ENCODE measurements at places on chromosomes 6 and 20.

- DNase-seq = no peak
Observed at GRCh38 chr6:8149350-8149749, 47.0 kb upstream of the EEF1E1 start.

DNA sequence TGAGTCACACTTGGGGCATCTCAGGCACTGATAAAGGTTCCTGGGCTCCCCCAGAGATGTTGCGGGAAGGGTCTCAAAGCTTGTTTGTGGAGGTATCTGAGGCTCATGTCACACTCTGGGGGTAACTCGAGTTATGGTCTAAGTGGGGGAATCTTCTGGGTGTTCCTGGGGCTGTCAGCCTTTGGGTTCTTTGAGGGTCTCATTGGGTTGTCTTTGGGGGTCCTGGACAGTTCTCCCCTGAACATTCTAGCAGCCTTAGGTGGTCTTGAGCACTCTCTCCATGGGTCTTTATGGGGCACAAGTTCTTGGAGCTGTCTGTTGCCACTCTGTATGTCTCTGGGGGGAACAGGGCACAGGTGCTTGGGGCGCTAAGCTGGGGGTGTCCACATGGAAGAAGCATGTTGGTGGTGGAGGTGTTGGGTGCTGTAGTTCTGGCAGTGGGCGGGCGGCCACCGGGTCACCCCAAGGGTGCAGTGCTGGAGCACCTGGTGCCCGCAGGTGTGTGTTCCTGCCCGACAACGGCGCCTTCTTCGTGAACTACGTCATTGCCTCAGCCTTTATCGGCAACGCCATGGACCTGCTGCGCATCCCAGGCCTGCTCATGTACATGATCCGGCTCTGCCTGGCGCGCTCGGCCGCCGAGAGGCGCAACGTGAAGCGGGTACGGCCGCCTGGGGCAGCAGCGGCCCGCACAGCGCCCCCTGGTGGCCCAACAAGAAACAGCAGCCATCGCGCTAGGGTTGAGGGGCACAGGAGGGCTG is 7.1 kb upstream of the CAPN11 start:
- DNase-seq = peak; percentile 65

DNA sequence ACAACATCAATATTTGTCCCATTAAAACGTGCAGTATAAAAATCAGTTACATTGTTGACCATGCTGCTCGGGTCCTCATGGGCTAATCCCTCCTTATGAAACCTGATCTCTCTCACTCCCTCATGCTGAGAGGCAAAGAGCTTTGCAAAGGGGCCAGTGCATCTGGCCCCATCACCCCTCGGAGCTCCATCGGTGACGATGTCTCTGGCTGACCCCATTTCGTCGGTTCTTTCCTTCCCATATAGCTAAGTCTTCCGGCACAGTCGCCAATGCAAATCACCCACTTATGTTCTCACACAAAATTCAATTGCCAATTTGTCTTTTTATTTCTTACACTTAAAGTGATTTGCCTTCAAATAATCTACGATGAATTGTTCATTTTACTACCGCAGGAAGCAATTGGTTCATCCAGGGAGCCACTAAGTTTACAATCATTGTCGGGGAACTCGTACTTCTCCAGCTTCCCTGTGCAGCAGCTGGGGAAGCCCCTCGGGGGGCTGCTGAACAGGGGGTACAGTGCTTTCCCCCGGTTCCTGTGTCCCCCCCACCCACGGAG is 199.8 kb upstream of the CDH4 start:
- no peak for DNase-seq

DNA sequence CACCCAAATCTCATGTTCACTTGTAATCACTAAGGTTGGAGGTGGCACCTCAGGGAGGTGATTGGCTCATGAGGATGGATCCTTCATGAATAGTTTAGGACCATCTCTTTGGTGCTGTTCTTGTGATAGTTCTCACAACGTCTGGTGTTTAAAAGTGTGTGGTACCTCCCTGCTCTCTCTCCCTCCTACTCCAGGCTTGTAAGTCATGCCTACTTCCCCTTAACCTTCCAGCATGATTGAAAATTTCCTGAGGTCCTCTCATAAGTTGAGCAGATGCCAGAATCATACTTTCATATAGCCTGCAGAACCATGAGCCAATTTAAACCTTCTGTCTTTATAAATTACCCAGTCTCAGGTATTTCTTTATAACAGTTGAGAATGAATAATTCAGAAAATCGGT is 16.6 kb downstream of the HLA-A start:
- DNase-seq = no peak

DNA sequence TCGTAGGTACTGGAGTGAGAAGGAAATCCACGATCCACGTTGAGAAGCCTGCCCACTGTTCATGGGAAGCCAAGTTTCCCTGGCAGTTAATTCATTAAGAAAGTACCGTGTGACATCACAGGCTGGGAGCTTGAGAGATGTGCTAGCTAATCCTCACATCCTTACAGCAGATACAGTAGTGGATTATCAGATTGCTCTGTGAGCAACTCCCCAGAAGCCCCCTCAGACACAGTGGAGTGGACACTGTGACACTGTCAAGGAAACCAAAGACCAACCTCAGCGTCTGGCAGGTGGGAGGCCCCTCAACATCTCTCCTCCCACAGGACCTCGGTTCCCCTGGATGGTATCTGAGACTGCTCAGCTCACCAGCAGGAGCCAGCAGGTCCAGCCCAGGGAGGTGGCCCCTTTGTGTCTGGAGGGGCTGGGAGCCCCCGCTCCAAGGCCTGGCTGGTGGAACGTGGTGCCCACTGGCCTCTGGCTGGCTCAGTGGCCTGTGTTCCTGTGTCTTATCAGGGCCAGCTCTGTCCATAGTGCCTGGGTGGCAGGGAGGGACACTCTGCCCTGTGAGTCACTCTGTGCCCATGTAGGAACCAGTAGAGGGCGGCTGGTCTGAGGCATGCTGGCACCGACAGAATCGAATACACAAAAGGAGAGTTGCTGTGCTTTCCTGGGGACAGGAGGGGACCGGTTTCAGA is 7.2 kb downstream of the PYGB start:
- no peak for DNase-seq

GRCh38 chr6:25512560-25512959 is 139.5 kb upstream of the SCGN start:
- DNase-seq = no peak

DNA sequence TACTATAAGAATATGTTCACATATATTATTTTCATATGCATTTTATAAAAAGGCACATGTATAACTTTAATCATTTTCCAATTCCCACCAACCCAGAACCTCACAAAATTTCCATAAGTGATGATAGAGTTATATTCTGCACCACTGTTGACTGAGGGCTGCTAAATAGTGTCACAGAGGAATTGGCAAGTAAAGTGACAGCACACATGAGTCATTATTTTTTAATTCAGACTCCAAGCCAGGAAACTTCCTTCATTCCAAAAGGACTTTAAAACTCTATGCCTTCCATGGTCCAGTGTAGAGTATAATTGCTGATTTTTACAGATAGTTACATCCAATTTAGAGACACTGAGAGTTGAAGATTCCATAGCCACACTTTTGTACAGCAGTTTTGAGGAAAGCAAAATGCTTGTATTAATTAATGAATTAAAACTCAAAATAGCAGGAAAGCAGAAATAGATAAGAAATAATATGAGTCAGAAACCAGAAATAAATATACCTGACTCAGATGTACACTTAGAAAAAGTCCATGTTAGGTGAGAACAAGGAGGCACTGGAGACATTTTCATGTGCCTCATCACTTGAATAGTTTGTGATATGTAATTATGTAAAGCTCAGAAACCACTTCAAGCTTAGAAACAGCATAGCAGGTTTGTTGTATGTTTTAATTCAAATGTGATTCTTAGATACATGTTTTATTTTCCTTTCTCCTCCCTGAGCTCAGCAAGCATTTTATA is 425.2 kb upstream of the OPRM1 start:
- no peak for DNase-seq

- DNase-seq = no peak
Observed at GRCh38 chr20:62357681-62358080, 9.4 kb downstream of the LAMA5 start.

DNA sequence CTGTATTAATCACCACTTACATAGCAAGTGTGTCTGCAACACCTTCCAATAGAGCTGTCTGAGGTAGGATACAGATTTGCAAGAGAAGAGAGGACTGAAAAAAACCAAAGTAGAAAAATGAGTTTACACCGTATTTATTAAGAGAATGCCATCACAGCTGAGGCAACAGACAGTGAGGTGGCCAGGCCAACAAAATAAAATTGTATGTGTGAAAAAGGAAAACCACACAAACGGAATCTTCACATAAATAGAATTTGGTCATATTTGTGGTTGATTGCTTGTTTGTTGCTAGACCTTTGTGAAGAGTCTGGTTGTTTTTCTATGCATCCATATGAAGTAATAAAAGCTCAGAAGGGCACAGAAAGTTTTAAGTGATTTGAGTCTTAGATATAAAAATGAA is 157.8 kb upstream of the TSHZ2 start:
- DNase-seq = no peak

GRCh38 chr20:7770046-7770445 is 170.2 kb downstream of the HAO1 start:
- DNase-seq = peak; percentile 85

All from DMS153 (cell line).